Activated CD4-positive, alpha-beta T cell treated with anti-CD3 and anti-CD28 coated beads for 36 hours (primary cell): ENCODE measurements at places on chromosomes 5 and 9.

GRCh38 chr5:23147625-23148024, 294.5 kb upstream of the CDH12 start:
- no peaks in the 10 kb centered on the region for H3K27me3 ChIP-seq
- H3K36me3 ChIP-seq, result no peaks in the 10 kb centered on the region
- H3K4me3 ChIP-seq, result no peak overlapping the region

DNA sequence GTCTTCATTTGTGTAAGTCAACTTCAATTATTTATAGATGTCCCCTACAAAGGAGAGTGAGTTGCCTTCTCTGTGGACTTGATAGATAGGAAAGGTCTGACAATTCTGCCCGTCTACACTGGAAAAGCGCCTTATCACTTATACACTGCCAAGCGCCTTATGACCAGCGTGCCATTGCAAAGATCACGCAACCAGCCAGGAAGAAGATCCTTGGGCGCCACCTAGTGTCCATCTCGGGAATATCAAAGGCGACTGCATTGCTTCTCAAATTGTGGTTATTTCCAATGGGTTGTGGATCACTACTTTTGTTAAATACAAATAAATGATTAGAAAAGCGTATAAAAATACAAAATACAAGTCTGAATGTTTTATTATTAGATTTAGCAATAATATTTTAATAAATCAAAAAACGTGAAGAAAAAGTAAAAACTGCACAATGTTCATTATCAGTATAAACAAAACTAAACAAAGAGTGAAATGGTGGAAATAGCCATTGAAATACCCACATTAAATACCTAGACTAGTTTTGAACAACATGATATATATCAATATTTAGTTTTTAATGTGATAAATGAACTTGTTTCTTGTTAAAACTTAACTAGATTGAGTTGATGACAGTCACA, 27.8 kb downstream of the SUB1 start:
- peaks cover 4% of the 10 kb centered on the region for H3K4me1 ChIP-seq
- H3K27ac ChIP-seq, result peak overlapping the region; percentile 67
- no peak overlapping the region for H3K4me3 ChIP-seq
- peak; percentile 91 for DNase-seq
- H3K27me3 ChIP-seq, result no peaks in the 10 kb centered on the region

GRCh38 chr9:125527471-125528002, 179.5 kb downstream of the MAPKAP1 start:
- H3K27me3 ChIP-seq, result no peaks in the 10 kb centered on the region
- peaks cover 10% of the 10 kb centered on the region for H3K36me3 ChIP-seq
- no peak for DNase-seq
- no peak overlapping the region for H3K4me3 ChIP-seq
- H3K4me1 ChIP-seq, result peaks cover 52% of the 10 kb centered on the region

- peaks cover 36% of the 10 kb centered on the region for H3K36me3 ChIP-seq
- H3K4me1 ChIP-seq, result peaks cover 48% of the 10 kb centered on the region
- peak; percentile 18 for DNase-seq
- peak overlapping the region; percentile 10 for H3K27ac ChIP-seq
- no peaks in the 10 kb centered on the region for H3K27me3 ChIP-seq
Observed at GRCh38 chr5:143400541-143401226, 2.8 kb downstream of the NR3C1 start.

DNA sequence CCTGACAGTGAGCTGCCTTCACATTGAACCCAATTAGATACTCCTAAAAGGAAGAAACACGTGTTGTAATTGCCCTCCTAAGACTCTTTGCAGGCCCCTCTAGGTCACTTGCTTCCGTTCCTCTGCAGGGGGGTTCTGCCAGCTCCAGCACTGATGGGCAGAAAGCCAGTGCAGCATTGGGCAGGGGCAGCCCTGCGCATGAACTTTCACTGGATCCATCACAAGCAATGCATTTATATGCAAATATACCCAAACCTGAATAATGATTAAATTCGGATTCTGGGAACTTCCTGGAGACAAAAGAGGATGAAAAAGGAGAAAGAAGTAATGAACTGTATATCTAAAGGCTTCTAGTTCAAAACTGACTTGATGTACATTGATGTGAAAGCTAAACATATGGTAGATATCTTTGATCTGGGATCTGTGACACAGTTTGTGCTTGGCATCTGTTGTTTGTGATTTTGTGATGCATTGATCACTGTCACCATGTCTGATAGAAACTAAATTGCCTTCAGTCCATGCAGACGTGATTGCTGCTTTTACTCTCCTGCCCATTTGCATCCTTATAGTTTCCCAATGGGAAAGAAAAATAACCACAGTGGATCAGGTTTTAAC, 313.4 kb downstream of the DEPDC1B start:
- H3K36me3 ChIP-seq, result no peaks in the 10 kb centered on the region
- H3K27ac ChIP-seq, result no peak overlapping the region
- H3K4me3 ChIP-seq, result no peak overlapping the region
- H3K27me3 ChIP-seq, result no peaks in the 10 kb centered on the region

DNA sequence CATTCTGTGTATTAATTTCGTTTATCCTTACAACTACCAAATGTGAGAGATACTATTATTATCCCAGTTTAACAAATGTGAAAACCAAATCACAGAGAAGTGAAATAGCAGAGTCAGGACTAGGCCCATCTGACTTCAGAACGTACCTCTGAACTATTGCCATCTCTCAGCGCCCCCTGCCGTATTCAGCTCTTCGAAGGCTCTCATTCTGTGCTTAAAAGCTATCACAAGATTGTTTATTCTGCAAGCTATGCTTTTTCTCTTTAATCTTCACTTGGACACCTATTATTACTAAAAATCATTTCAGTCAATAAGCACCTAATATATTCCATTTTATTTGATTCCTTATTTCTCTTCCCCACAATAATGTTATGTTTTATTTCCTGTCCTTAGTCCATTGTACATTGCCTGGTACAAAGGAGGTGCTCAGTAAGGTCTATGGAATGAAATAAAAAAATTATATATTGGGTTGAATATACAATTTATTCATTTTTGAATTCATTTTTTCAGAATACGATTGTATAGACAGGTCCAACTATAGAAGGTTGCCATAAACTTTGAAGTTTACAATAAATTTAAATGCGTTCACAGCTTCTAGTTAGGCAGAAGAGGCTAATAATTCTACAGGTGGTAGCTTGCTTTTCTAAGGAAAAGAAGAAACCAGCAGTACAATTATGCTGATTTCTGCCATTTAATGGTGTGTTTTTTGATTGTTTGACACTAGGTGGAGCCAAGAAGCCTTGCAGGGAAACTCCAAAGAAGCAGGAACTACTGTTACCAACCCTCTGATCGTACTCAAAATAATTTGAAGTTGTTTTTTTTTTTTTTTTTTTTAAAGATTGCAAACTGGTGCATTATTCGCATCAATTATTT, 202.2 kb upstream of the DMRTA1 start:
- H3K36me3 ChIP-seq, result no peaks in the 10 kb centered on the region
- no peak overlapping the region for H3K27ac ChIP-seq
- H3K4me3 ChIP-seq, result no peak overlapping the region
- H3K27me3 ChIP-seq, result peaks cover 28% of the 10 kb centered on the region
- peaks cover 22% of the 10 kb centered on the region for H3K4me1 ChIP-seq
- DNase-seq, result peak; percentile 53

- H3K4me3 ChIP-seq, result no peak overlapping the region
- DNase-seq, result no peak
- H3K27ac ChIP-seq, result peak overlapping the region; percentile 31
- no peaks in the 10 kb centered on the region for H3K27me3 ChIP-seq
- no peaks in the 10 kb centered on the region for H3K4me1 ChIP-seq
Observed at GRCh38 chr5:6601816-6602215, 31.0 kb downstream of the NSUN2 start.
